NCI-H1105 treated with DMSO at 0.1 percent for 48 hours (cell line): ENCODE measurements at places on chromosomes 2 and 18.

GRCh38 chr2:26617588-26618083 is 23.5 kb downstream of the CIB4 start:
- DNase-seq = no peak

GRCh38 chr2:24176326-24176725 is 1.5 kb downstream of the FAM228A start:
- no peak for DNase-seq

DNA sequence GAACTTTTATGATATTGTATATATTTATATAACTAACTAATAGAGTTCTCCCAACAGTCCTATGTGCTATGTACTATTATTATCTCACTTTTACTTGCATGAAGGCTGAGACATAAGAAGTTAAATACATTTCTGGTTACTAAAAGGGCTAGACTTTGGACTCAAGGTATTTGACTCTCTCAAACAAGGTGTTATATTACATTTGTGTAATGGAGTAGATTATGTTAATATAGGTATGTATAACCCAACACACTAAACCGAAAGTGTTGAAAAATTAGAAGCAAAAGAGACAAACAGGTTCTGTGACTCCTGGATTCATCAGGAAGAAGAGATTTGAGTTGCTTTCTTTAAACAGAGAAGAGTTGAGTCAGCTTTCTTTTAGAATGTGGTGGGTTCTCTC is 733.6 kb upstream of the ZEB2 start:
- DNase-seq = no peak

DNA sequence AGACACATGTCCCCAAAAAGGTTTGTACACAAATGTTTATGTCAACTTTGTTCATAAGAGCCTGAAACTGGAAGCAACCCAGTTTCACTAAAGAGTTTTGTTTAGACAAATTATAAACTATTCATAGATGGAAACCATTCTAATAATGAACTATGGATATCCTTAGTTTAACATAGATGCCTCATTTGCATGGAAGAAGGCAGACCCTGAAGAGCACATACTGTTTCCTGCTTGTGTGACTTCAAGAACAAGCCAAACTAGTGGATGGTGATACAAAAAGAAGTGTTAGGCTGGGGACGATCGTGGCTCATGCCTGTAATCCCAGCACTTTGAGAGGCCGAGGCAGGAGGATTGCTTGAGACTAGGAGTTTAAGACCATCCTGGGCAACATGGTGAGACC is 48.1 kb downstream of the ACOXL start:
- no peak for DNase-seq

DNA sequence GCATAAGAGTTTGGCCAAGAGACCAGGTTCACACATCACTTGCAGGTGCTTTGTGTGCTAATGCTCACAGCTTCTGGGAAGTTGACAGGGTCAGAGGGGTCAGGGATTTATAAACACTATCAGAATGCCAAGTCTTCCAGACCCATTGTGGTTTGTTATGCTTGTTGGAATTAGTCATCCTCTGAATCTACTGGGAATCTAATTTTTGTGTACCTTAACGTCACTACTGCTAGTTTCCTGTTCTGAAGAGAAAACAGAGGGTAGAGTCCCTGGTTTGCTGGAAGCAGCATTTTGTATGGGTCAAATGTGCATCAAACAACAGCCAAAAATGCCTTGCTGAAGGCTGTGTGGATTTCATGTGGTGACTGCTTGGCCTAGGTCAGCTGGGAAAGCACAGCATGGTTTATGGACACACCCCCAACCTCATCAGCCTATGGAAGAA is 33.3 kb downstream of the ANTXR1 start:
- no peak for DNase-seq

DNA sequence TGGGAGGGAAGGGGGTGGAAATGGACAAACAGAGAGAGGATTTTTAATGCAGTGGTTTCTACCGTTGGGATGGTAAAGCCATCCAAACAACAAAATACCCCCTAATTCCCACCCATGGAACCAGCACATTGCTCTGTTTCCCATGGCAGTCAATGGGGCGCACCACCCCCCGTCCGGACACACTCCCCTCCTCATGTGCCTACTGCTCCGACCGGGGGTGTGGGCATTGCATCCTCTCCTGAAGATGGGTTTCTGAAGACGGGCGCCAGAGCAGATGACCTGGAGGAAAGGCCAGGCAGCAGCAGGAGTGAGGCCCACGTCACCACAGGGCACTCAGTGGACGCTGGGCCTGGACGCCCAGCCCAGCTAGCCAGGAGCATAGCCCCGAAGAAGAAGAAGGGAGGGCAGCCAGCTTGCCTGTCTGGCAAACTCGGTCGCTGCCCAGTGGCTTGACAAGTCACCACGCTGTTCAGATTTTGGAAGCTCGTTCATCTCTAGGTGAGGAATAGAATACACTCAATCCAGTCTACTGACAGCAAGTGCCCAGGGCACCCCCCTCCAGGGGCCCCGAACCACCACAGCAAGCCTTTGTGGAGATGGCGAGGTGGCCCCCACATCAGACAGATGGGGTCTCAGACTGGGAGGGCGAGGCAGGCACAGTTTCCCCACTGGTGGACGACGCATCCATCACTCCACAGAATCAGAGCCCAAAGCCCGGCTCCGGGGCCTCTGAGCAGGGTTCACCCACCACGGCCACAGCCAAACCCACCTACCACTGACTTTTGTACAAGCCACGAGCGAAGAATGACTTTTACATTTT is 296.2 kb upstream of the SALL3 start:
- DNase-seq = no peak

DNA sequence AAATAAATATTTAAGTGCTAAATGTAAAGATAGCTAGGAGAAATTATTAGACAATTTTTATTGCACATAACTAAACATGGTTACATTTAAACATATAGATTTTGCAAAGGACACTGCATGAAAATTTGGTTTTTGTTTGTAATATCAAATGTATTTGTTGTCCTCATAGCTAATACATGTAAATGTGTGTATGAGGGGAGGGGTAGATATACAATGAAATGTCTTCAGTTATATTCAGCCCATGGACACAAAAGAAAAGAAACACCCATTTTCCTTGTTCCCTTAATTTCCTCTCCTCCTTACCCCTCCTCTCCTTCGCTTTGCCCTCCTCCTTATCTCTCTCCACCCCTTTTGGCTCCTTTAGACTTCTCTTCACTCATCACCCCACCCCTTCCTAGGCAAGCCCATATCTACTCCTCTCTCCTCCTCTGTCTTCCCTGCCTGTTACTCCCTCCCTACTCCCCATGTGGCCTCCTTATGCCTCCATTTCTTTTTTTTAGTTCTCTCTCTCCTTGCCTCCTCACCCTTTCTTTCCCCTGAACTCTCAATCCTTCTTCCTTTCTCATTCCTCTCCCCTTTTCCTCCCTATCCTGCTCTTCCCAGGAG is 1.4 kb downstream of the COL3A1 start:
- no peak for DNase-seq

- no peak for DNase-seq
Measured at GRCh38 chr18:7980136-7980535, 413.0 kb downstream of the PTPRM start.

DNA sequence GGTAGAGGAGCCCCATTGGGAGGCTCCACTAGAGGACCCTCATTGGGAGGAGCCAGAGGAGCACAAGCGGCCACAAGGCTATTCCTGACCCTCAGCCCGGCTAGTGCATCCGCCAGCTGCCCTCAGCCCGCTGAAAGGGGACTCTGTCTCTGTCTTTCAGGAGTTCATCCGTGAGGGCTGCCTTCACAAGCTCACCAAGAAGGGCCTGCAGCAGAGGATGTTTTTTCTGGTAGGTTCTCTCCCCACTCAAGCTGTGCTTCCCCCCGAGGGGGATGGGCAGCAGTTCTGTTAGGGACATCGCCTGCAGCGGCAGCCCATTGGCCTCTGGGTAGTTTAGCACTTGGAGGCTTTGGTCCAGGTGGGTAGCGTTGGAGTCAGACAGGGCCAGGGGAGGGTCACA is 25.1 kb downstream of the STK25 start:
- no peak for DNase-seq

DNA sequence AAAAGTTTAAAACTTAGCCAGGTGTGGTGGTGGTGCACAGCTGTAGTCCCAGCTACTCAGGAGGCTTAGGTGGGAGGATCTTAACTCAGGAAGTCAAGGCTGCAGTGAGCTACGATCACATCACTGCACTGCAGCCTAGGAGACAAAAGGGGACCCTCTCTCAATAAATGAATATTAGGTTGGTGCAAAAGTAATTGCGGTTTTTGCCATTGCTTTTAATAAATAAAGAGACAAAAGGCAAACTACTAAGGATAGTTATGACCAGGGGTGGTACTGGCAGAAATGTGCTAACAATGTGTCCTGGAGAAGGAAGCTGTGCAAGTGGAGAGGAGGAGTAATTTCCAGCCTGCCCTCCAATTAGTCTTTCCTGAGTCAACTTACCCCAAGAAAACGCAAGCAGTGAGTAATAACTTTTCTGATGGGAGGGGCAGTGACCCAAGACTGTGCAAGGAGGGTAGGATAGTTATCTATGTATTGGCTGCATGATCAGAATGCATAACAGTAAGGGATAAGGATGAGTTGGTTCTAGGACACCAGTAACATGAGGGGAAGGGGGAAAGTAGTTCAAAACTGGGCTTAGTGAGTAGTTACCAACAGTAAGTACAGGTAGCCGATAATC is 1.5 kb downstream of the EXOC6B start:
- DNase-seq = no peak

GRCh38 chr18:35610089-35610488 is 28.5 kb downstream of the GALNT1 start:
- no peak for DNase-seq

DNA sequence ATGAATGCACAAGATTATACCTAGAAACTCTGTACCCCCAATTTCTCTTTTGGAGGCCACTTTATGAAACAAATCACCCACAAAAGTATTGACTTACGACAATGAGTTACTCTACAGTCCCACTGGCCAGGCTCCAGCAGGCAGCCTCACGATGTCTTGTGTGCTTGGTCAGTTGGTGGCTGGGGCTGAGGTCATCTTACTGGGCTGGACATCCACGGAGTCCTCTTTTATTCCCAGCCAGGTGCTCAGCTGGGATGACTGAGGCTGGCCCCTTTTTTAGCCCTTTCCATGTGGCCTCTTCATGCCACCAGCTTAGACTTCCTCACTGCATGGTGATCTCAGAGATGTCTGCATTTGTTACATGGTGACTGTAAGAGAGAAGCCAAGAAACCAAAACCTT is 8.9 kb upstream of the ID2 start:
- no peak for DNase-seq

GRCh38 chr2:190807886-190808285 is 72.7 kb upstream of the GLS start:
- no peak for DNase-seq

GRCh38 chr2:119477113-119477505 is 45.5 kb downstream of the TMEM37 start:
- DNase-seq = no peak

DNA sequence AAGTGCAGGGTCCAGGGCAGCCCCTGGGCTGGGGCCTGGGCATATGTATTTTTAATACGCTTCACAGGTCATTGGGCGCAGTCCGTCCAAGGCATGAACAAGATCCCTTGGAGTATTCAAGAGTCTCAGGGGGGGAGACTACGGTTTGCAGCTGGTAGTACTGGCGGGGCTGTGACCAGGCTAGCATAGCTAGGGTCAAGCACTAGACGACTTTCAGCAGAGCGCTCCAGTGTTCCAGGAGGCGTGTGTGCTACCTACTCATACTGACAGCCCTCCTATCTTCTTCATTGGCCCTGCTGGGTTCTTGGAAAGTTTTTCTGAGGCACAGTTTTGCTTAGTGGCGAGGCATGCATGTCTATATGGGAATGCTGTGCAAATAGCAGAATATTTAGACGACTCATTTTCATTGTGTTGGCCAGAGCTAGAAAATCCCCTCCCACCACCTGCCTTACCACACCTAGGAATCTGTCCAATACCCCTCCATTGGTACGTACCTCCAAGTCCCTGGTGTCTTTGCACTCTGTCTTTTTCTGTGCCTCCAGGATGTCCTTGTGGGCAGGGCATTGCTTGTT is 68.2 kb downstream of the GLI2 start:
- no peak for DNase-seq

- no peak for DNase-seq
Measured at GRCh38 chr2:170892391-170892951, 36.6 kb upstream of the GORASP2 start.

DNA sequence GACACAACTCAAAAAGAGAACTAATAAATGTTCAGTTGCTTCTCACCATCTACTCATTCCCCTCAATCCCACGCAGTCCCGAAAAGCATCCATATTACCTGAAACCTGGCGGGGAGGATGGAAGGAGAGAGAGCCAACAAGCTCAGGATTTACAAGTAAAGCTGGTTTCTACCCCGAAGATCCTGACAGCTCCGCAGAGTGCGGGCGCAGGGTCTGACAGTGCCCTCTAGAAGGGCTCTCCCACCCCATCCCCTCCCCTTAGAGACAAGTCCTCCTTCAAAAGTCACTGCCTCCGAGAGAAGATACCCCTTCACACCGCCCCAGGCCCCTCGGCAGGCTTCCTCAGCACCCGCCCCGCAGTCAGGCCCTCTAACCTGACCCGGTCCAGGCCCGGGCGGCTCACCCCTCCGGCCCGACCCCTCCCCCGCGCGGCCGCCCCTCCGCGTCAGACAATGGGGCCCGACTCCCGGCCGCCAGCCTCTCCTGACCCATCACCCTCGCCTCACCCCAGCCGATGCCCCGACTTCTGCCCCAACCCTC is 550 bp downstream of the RAB1A start:
- DNase-seq = no peak

- no peak for DNase-seq
Measured at GRCh38 chr2:7567646-7568045, 650.4 kb downstream of the RNF144A start.

DNA sequence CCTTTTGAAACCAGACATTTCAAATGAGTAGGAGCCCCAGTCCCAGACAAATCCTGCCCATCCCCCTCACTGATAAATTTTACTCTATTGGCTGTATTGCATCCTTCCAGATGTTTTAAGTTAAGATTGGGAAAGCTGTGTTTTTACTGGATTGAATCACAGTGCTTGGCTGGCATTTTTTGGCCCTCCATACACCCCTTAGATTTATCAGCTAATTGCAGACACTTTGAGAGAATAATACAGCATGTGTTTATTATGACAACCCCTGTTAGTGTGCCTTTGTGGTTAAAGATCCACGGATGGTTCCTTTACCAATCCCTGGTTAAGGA is 74.9 kb downstream of the ANTXR1 start:
- DNase-seq = no peak

DNA sequence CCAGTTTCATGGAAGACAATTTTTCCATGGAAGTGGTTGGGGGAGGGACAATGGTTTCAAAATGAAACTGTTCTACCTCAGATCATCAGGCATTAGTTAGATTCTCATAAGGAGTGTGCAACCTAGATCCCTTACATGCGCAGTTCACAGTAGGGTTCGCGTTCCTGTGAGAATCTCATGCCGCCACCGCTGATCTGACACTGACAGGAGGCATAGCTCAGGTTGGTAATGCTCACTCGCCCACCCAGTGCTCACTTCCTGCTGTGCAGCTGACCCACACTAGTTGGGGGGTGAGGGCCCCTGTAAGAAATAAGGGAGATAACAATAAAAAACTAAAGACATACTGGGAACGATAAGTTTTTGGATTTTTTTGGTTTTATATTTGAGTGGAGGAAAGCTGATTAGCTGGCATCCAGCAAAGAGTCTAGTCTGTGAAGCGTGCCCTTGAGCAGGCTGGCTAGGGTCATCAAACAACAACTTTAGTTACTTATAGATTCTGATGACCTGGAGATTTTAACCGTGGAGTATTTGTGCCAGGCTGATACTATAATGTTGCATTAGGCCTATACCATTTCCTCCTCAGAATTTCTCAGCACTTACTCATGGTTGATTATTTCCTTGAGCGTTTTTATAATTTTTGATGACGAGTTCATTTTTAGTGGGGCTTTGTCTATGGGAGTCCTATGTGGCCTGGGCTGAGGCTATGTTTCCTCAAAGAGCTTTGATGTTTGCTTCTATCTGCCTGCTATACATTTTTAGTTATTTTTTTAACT is 6.3 kb upstream of the MCFD2 start:
- no peak for DNase-seq
